Stimulated activated CD8-positive, alpha-beta memory T cell treated with anti-CD3 and anti-CD28 coated beads, Interleukin-7, amount 100 ng/mL, for 1 hour (primary cell): ENCODE measurements at places on chromosomes 4 and X.

DNA sequence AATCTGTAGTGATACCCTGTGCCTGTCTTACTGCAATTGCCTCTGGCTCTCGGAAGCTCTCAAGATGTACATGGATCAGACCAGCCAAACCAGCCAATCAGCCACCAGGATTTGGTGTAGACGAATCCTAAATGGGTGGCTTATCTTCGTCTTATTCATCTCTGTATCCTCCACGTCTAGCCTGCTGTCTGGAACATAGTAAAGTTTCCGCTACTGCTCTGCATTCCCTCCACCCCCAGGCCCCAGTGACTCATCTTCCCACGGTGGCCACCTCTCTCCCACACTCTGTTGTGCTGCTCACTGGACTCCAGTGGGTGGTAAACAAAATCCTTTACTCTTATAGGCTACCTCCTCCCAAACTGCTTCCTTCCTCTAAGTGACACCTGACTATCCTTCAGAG, 37.8 kb downstream of the SEPTIN6 start:
- DNase-seq: peak; percentile 13

GRCh38 chrX:53438174-53438831, 4.1 kb upstream of the HSD17B10 start:
- no peak for DNase-seq

- no peak for DNase-seq
Measured at GRCh38 chr4:121139533-121140222, 24.4 kb downstream of the TNIP3 start.

DNA sequence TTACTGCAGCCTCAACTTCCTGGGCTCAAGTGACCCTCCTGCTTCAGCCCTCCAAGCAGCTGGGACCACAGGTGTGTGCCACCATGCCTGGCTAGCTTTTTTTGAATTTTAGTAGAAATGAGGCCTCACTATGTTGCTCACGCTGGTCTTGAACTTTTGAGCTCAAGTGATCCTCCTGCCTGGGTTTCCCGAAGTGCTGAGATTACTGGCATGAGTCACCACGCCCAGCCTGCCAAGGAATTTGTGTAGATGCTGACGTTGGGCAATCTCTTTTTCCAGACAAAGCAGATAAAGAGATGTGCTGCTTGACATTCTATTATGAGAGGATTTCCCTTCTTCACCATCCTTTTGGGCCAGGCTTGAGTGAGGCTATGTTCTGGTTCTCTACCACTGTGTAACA, 254.5 kb upstream of the RPS6KA3 start:
- no peak for DNase-seq

GRCh38 chr4:140633951-140634350, 65.2 kb upstream of the UCP1 start:
- no peak for DNase-seq

DNA sequence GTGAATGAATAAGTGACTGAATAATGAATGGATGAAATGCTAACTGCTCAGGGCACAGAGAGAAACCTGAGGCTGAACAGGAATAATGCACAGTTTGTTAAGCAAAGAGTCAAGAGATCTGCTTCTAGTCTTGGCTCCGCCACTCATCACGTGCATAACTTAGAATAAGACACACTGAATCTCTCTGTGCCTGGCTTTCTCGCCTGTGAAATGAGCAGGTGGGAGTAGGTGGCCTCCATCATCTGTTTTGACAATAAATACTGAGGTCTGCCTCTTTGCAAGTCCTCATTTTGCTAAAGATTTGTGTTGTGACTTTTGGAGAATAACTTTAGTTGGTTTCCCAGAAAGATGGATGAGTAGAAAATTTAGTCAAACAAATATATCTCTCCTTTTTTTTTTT, 318.0 kb downstream of the FBXW7 start:
- no peak for DNase-seq

DNA sequence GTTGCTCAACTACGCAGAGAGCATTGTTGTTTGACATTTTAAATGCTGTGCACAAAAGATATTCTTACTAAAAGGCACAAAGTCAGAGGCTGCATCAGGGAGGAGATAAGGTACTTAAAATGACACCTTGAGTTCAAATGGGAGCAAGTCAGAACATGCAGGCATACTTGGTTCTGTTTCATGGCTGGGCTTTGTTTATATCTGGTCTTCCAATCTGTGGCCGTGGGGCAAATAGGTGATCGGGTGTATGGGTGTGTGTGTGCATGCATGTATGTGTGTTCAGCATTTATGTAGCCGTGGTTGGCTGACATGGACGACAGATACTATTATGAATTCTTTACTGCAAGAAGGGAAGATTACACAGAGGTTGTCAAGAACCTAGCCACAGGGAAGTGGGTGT, 106.1 kb downstream of the RASL11B start:
- DNase-seq: no peak

- no peak for DNase-seq
Measured at GRCh38 chr4:40557736-40558135, 71.9 kb downstream of the RBM47 start.

GRCh38 chrX:31665454-31665853, 593.6 kb upstream of the FTHL17 start:
- no peak for DNase-seq

GRCh38 chr4:179110356-179110755, 1668.1 kb upstream of the AGA start:
- no peak for DNase-seq

DNA sequence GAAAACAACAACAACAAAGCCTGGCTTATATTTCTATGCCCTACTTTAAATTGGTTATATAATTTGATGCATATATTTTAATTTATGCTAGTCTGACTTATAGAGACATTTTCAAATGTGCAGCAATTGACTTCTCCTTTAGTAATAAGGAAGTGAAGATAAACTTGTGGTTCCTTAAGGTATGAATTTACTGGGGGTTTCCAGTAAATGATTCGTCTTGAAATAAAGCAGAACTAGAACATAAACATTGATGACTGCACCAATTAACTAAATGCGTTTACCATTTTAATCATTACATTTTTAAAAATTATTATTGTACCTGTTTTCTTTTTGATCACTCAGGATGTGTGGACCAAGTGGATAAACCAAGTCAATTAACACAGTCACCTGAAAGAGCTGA, 99.6 kb upstream of the CCSER1 start:
- DNase-seq: no peak

DNA sequence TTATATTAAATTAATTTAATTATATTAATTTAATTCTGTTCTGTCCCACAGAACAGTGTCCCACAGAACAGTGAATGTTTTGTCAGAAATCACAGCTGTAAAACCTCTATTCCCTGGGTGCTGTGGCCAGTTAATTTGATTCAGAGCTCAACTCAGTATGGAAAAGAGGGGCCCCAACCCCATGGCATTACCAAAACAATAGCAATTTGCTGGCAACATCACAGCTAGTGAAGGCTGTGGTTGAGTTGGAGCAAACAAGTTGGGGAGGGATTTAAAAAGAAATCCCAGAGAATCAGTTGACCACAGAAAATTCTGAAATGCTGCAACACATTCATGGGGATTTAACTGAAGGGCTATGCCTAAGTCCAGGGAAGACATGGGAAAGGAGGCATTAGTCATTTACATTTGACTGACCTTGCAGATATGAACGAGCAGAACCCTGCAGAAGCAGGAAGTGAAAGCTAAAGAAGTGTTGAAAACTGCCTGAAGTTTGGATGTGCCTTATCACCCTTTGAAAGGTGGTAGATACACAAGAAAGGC, 30.1 kb downstream of the PDHA2 start:
- DNase-seq: no peak

- no peak for DNase-seq
Measured at GRCh38 chr4:181008164-181008563, 1235.0 kb upstream of the TENM3 start.

GRCh38 chr4:113823291-113823659, 61.7 kb upstream of the CAMK2D start:
- DNase-seq: no peak

DNA sequence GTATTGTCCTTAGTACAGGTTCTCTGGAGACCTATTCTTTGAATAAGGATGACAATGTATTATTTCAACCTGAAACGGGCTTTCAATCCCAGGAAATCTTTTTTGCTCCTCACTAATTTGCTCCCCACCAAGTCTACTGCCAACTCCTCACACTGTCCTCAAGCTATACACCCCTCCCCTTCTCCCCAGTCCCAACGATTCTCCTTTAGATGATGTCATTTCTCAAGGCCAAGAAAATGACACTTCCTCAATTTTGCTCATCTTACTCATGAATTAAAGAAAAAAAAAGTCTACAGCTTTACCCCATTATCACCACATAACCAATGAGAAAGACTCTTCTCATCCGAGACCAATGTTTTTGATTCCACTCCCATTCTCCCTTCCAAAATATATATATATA, 20.6 kb downstream of the AP1S2 start:
- DNase-seq: no peak

GRCh38 chr4:176142253-176142652, 53.1 kb downstream of the SPATA4 start:
- no peak for DNase-seq

DNA sequence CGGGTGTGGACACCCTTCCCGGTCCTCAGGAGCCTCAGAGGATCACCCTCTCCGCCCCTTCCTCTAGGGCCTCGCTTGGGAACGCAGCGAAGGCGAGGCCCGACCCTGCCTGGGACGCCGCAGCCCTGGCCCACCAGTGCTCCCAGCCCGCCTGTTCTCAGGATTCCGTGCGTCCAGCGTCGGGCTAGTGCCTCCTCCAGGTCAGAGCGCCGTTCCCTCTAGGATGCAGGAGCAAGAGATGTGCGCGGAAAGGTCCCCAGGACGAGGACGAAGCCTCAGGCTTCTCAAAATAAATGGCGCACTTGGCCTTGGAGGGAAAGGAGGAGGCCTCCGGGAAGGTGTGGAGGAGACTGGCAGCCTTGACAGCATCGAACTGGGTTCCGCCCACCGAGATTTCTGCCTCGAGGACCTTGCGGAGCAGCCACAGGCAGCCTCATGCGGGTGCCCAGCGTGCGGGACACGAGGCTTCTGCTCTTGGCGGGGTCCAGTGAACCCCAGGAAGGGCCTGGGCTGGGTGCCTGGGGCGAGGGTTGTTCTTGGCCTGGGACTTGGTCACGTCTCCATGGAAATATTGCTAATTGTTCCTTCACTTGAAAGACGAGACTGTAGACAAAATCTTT, 35.1 kb downstream of the PITX2 start:
- DNase-seq: no peak

GRCh38 chr4:73855406-73855805, 2.3 kb downstream of the PF4V1 start:
- DNase-seq: no peak

- DNase-seq: no peak
Measured at GRCh38 chr4:111605111-111605510, 540.1 kb upstream of the FAM241A start.

DNA sequence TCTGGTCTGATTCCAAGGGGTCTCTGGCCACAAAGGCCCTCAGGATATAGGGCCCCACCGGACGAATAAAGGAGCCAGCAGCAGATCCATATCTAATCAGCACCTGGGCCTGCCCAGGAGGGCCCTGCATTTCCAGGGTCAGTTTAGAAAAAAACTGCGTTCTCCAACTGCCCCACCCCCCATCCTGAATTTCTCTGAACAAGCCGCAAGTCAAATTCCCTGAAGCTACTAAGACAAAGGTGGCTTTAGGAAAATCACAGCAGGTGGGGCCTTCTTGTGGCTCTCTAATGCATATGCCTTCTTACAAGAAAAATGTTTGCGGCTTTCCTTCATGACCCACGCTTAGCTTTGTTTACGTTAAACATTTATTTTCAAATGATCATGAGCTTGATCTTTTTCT, 76.6 kb downstream of the MBNL3 start:
- DNase-seq: no peak

DNA sequence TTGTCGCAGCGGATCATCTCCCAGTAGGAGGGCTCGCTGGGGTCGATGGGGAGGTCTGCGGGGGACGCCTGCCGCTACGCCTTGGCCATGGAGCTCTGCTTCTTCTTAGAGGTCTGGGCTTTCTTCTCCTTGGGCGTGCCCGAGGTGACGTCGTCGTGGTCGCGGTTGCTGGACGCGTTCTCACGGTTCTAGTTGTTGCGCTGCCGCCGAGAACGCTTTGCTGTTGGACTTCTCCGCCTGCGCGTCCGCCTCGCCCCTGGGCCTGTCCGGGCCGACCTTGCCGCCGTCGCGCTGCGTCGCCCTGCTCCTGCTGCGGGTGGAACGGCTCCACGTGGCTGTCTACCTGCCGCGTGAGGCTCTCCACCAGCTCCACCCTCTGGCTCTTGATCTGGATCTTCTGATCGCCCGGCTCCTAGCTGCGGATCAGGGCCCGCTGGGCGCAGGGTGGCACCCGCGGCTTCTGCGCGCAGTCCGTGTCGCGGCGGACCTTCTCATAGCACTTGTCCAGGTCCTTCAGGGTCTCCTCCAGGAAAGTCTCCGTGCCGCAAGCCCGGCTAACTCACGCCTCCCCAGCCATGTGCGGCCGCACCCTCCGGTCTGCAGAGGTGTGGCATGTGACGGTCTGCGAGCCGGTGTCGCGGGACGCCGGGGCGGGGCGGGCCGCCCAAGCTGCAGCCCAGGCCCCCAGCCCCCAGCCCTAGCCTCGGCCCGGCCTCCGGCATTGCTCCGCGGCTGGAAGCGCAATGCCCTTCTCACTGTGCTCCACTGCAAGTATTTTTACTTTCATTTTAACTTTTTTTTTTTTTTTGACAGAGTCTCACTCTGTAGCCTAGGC, 40.5 kb upstream of the OGT start:
- DNase-seq: no peak

- DNase-seq: no peak
Measured at GRCh38 chr4:38084877-38085711, 124.9 kb downstream of the PTTG2 start.

DNA sequence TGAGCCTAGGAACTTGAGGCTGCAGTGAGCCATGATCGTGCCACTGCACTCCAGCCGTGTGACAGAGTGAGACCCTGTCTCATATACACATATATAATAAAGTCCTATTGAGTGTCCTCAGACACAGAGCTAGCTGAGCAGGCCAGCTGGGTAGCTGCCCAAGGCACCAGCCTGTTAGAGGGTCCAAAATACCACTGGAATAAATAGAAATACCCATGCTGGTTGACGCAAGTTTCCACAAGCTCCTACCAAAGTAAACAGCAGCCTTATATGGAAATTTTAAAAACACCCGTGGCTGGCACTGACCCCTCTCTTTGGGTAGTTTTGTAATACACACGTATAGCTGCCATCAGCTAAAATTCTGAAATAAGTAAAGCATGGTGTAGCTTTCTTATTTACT, 348.6 kb downstream of the BCOR start:
- DNase-seq: no peak
